ENCODE measurements at places on chromosomes 2 and 18. TPM values are rescaled to one million over a fixed set of nuclear protein-coding genes. Genes with fewer than 3 reads are reported as not detected.

Gene KRTCAP3
- total RNA-seq = 0.60 TPM

Gene FAP
- 66.3 TPM for total RNA-seq

Gene PPM1B
- 22.8 TPM for total RNA-seq

Gene MARCHF4
- total RNA-seq = 77.4 TPM

Gene TAF4B
- 1.7 TPM for total RNA-seq

Gene ANKRD29
- 0.13 TPM for total RNA-seq

Gene DYNAP
- not detected for total RNA-seq

Gene DSEL
- 85.6 TPM for total RNA-seq

Gene SIGLEC15
- 0.62 TPM for total RNA-seq

Data from HFFc6 (cell line).